ENCODE measurements at places on chromosomes 1 and 21. TPM values are rescaled to one million over a fixed set of nuclear protein-coding genes. Genes with fewer than 3 reads are reported as not detected.
A peak's percentile ranks its signal among the peaks of the same experiment; 100 is the strongest.

GRCh38 chr1:23546897-23547584, 12.3 kb downstream of the ID3 start:
- no peak for DNase-seq

DNA sequence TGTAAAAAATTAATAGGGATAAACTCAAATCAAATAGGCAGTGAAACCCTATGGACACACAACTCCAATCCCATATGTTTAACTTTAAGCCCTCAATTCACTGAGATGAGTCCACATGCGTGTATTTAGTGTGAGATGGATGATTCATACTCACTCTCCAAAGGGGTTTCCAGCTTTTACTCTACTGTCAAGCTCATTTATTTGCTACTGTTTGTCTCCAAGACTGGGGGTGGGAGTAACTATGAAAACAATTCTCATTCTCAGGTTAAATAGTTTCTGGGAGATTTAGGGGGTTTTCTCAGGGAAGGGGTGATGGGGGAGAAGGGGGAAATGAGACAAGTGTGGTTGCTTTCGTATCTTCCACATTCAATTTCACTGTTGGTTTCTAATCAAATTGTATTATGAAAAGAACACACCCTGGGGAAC, 2.7 kb downstream of the RAB29 start:
- DNase-seq: peak; percentile 35

DNA sequence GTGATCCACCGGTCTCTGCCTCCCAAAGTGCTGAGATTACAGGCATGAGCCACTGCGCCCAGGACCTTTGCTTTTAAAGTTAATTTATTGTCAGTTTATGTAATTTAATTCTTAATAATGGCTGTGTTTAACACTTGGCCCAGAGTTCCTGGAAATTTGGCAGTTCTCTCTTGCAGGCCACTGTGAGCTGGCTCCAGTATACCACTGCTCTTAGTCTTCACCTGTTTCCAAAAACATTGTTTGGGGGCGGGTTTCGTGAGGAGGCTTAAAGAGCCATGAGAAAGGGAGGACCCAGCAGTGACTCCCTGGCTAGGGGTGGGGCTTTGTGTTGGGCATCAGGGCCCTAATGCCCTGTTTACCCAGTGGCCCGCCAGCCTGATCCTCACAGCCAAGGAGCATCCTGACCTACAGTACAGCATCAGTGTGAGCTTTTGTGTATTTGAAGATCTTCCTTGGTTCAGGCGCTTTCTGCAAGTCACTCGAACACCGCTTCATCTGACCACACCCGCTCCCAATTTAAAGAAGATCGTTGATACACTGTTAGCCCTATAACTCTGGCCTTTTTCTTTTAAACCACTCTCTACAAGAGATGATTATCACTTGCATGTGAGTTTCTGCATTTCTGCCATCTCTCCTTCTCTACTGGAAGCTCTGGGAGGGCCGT, 12.0 kb upstream of the BGLAP start:
- no peak for DNase-seq

TIE1 gene
- not detected for total RNA-seq

SESN2 gene
- 27.4 TPM for total RNA-seq
